ENCODE measurements at places on chromosomes 16 and 17.

DNA sequence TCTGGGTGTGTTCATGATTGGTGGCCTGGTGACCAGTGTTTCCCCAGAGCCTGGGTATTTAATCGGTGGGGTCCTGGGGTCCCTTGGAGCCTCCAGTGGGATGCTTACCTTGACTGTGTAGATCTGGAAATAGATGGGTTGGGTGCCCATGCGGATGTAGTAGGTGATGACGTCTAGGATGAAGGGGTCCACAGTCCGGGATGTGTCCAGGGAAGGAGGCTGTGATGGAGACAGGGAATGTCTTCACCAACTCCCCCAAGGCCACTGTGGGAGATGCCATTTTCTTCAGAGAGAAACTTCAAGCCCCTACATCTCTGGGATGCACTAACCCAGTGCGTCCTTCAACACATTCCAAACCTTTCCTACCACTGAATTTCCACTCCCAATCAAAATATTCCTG is 24.1 kb upstream of the MFSD6L start:
- no peaks in the 10 kb centered on the region for H3K27me3 ChIP-seq
- H3K36me3 ChIP-seq: no peaks in the 10 kb centered on the region
- H3K4me3 ChIP-seq: no peak overlapping the region
- no peak overlapping the region for H3K27ac ChIP-seq
- no peak for DNase-seq

DNA sequence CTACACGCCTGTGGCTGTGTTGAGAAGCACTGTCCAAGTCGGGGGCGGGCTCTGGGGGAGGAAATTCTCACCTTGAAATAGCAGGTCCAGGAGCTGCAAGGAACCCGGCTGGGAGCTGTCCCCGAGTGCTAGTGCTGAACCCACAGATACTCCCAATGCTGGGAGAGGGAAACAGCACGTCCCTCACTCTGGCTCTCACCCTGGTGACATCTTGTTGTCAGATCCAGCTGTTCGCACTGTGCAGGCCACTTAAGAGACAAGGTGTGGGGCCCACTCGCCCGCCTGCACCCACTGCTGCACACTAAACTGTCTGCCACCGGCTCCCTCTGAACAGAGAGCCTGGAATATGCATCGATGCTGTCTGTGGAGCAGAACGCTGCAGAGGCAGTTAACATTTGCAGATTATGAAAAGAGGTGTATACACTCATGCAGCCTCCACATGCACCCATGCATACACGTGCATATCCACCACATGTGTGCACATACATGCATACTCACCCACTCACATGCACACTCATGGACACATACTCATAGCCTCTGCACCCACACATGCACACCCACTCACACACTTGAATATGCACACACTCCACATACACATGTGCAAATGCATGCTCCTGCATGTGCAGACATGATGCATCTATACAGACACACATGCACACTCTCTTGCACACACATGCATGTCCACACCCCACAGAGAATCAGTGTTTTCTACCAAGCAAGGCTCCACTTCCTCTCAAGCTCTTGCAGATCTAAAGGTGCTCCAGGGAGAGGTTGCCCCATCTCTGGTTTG is 42.0 kb downstream of the MGAT5B start:
- no peaks in the 10 kb centered on the region for H3K36me3 ChIP-seq
- H3K4me1 ChIP-seq: no peaks in the 10 kb centered on the region
- no peak overlapping the region for H3K4me3 ChIP-seq
- H3K27ac ChIP-seq: no peak overlapping the region
- DNase-seq: no peak

DNA sequence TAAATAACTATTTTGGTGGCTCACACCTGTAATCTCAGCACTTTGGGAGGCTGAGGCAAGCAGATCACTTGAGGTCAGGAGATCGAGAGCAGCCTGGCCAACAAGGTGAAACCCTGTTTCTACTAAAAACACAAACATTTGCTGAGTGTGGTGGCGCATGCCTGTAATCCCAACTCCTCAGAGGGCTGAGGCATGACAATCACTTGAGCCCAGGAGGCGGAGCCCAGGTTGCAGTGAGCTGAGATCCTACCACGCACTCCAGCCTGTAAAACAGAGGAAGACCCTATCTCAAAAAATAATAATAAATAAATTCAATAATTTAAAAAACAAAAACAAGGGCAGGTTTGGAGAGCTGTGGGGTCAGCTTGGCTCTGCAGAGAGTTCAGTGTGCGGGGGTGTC is 5.7 kb upstream of the SLC4A1 start:
- no peak overlapping the region for H3K27ac ChIP-seq
- H3K4me3 ChIP-seq: no peak overlapping the region
- H3K27me3 ChIP-seq: no peaks in the 10 kb centered on the region
- H3K36me3 ChIP-seq: no peaks in the 10 kb centered on the region

- DNase-seq: no peak
- peaks cover 36% of the 10 kb centered on the region for H3K4me1 ChIP-seq
- H3K27me3 ChIP-seq: no peaks in the 10 kb centered on the region
- no peak overlapping the region for H3K4me3 ChIP-seq
Observed at GRCh38 chr17:57366558-57367351, 110.4 kb downstream of the MSI2 start.

GRCh38 chr16:66081775-66082366 is 284.6 kb upstream of the CDH5 start:
- H3K36me3 ChIP-seq: no peaks in the 10 kb centered on the region
- H3K27me3 ChIP-seq: no peaks in the 10 kb centered on the region
- peak; percentile 89 for DNase-seq

DNA sequence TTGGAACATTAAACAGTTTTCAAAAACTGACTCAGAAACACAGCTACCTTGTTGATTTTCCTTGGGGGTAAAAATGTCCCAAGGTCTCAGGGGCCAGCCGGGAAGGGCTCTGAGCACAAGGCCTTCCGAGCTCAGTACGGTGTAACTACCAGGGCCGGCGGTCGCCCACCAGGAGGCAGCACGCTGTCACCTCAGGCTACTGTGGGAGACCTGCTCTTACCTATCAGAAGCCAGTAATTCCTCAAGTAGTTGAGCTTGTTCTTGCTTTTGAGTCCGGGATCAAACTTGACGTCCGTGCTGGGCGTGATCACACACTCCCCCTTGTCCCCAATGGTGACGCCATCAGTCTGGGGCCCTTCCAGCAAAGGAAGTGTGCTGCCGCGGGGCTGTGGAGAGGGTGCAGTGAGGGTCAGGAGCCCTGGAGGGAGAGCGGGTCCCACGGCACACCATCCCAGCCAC is 43.4 kb upstream of the ICAM2 start:
- no peak overlapping the region for H3K4me3 ChIP-seq
- H3K36me3 ChIP-seq: peaks cover 5% of the 10 kb centered on the region
- H3K27me3 ChIP-seq: no peaks in the 10 kb centered on the region
- peaks cover 5% of the 10 kb centered on the region for H3K4me1 ChIP-seq
- H3K27ac ChIP-seq: no peak overlapping the region
